HFFc6 (cell line): ENCODE measurements at places on chromosomes 4 and X.

- DNase-seq = no peak
Measured at GRCh38 chr4:113559947-113560346, 201.6 kb downstream of the CAMK2D start.

DNA sequence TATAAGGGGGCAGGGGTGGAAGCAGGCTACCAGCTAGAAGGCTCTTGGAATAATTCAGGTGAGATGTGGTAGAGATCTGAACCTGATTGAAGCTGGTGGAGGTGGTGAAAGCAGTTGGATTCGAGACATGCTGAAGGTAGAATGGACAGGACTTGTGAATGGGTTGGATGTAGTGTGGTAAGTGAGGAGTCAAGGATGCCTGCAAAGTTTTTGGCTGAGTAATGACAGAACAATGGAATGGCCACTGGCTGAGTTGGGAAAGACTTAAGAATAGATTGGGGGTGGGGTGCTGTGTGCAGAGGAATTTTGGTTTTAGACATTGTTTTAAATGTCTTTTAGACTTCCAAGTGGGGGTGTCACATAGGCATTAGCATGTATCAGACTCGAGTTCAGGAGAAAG is 33.5 kb downstream of the HPF1 start:
- DNase-seq = peak; percentile 44

DNA sequence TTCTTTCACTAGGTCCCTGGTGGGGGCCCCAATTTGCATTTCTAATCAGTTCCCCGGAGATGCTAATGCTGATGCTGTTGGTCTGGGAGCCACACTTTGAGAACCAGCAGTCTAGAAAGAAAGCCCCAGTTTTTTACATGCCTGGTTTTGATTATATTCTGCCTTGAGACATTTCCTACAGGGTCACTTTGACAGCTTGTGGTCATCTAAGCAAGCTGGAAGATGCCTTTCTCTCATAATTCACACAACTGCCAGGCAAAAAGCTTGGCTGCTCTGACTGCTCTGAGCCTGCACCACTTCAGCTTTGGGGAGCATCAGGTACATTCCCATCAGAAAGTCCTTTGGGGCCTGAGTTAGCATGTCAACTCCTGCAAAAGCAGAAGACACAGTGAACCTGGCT is 5.9 kb upstream of the PLAC1 start:
- no peak for DNase-seq

- no peak for DNase-seq
Measured at GRCh38 chr4:55509266-55509665, 37.4 kb downstream of the CLOCK start.

DNA sequence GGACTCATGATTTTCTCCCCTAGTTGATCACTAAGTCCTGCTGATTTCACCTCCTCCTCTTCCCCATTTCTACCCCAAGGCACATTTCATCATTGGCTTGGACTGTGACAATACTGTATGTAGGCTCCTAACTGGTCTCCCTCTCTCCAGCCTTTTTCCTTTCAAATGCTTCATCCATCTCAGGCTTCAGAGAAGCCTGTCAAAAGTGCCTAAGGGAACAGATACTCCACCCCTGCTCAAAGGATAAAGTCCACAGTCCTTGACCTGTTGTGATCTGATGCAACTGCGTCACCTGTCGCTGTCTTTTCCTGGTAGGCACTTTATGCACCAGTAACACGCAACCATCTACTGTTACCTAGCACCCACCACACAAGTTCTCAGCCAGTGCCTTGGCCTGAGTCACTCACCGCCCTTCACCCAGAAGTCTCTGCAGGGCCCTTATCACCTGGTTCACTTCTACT is 12.8 kb downstream of the SCARB2 start:
- DNase-seq = no peak

DNA sequence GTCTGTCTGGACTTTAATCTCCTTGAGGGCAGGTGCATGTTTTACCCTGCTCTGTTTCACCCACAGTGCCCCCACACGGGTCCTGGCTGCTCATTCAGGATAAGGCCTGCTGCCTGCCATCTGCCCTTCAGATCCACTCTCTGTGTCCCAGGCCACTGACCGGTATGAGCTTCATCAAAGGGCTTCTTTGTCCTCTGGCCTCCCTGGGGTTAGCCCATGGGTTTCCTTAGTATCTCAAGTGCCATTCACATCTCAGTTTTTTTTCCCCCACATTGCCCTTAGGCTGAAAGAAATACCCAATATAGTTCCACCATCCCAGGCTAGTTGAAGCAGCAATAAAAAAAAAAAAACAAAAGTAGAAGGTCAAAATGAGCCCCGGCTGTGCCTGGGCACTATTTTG is 9.3 kb downstream of the CD99L2 start:
- DNase-seq = no peak

- DNase-seq = no peak
Measured at GRCh38 chr4:66736606-66737005, 808.7 kb downstream of the CENPC start.

- DNase-seq = no peak
Measured at GRCh38 chr4:38860788-38861424, 4.3 kb upstream of the TLR6 start.

GRCh38 chrX:71060127-71060526 is 8.0 kb downstream of the SNX12 start:
- no peak for DNase-seq

DNA sequence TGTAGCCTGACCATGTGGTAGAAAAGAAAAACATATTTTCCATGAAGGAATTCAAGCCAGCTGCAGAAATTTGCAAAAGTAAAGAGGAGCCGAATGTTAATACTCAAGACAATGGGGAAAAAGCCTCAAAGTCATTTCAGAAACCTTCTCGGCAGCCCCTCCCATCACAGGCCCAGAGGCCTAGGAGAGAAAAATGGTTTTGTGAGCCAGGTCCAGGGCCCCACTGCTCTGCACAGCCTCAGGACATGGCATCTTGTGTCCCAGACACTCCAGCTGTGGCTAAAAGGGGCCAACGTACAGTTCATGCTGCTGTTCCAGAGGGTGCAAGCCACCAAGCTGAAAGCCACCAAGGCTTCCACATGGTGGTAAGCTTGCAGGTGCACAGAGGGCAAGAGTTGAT is 50.9 kb upstream of the BBS12 start:
- DNase-seq = no peak

GRCh38 chrX:50066318-50066937 is 134.4 kb downstream of the AKAP4 start:
- DNase-seq = no peak

GRCh38 chrX:68669871-68670270 is 22.4 kb downstream of the STARD8 start:
- no peak for DNase-seq

DNA sequence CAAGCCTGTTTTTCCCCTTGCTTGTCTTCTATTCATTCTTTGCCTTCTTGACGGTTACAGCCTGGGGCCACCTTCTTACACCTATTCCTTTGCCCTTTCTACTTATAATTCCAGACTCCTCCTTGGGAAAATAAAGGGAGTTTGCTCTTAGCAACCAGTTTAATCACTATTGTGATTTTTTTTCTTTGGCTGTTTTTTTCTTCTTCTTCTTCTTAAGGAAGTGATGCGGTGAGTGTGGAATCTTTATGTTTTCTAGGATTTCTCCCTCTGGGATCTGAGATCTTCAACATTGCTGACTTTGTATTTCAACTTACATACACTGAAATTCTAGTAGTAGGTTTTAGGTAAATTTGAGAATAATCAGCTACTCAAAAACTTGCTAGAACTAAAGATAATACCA is 1.1 kb upstream of the KLHL13 start:
- no peak for DNase-seq

DNA sequence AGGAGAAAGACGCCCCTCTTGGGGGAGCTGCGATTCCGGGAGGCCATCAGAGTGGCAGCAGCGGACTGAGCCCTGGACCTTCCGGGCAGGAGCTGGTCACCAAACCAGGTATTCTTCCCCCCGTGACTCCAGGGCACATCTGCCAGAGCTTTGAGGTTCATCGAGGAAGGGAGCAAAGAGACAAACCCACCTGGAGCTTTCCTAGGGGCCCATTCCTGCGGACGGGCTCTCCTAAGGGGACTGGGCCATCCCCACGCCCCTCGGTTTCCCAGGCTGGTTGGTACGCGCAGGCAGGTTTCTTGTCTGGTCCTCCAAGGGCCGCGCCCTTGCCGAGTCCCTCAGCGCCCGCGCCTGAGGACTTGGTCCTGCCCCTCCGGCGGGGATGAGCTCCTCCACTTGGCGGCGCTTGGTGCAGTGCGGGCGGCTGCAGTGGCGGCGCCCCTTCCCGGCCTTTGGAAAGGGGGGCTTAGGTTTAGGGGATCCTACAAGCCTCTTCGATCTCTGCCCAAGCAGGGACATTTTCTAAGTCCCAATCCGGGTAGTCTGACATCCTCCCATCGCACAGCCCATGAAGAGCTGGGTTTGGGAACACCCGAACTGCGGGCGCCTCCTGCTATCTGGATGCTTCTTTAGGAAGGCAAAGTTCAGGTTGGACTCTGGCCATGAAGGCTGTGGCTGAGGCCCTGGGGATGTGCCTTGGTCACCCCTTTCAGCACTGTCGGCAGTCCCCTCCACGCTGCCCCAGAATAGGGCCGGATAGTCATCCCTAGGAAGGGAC is 538 bp downstream of the STBD1 start:
- DNase-seq = peak; percentile 41

- DNase-seq = no peak
Measured at GRCh38 chr4:8201321-8201781, 2.3 kb downstream of the SH3TC1 start.

GRCh38 chr4:102114118-102114630 is 231.1 kb downstream of the SLC39A8 start:
- no peak for DNase-seq

DNA sequence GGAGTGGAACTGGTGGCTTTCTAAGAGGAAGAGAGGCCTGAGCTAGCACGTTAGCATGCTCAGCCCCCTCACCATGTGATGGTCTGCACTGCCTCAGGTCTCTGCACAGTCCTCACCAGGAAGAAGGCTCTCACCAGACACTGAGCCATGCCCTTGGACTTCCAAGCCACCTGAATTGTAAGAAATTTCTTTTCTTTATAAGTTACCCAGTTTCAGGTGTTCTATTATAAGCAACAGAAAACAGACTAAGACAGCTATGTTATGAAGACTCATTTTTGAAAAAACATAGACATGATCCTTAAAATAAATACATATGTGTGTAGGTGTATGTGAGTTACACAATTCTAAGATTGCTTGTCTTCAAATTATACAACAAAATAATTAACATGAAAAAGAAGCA is 74.7 kb downstream of the CEP44 start:
- DNase-seq = no peak

GRCh38 chrX:22351966-22352365 is 79.3 kb downstream of the CBLL2 start:
- no peak for DNase-seq

DNA sequence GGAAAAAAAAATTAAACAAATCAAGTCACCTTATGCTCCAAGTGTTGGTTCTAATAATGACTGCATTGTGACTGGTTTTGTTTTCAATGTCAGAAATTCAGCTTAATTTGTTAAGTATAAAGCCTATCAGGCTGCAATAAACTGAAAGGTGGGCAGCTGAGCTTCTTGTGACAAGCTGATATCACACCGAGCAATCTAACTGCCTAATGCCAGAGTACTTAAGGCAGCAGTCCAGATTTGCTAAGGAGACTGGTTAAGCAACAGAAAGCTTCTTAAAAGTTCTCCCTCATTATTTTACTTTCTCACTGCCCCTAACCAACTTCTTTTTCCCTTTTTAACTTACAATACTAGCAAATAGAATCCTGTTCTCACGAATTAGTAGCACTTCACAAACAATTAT is 201.0 kb downstream of the MAB21L2 start:
- no peak for DNase-seq

DNA sequence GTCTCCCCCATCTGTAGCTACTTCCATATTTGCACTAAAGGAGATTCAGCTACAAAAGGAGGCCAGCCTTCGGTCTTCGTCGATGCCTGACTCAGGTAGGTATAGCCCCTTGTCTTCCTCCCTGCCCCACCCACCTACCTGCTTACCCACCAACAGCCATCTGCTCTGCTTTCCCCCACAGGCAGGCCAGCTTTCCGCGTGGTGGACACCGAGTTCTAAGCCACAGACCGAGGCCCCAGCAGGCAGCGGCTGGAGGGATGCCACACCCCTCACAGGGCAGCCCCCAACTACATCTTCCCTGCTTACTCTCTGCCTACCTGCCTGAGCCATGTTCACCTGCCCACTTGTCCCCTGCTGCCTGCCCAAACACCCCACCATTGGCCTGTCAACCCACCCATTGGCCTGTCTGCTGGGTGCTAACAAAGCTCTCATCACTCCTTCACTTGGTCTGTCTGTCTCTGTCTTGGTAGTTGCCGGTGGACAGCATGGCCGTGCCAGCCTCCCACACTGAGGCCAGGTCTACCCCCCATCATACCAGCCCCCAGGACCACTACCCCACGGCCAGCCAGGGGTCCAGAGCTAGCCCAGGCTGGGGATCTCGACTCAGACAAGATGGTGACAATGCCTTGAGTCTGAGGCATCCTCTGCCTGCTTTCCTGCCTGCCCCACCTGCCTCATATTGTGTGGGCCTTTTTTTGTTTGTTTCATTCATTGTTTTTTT is 4.1 kb upstream of the USP11 start:
- DNase-seq = no peak

GRCh38 chr4:122952028-122952427 is 29.6 kb upstream of the NUDT6 start:
- DNase-seq = no peak

DNA sequence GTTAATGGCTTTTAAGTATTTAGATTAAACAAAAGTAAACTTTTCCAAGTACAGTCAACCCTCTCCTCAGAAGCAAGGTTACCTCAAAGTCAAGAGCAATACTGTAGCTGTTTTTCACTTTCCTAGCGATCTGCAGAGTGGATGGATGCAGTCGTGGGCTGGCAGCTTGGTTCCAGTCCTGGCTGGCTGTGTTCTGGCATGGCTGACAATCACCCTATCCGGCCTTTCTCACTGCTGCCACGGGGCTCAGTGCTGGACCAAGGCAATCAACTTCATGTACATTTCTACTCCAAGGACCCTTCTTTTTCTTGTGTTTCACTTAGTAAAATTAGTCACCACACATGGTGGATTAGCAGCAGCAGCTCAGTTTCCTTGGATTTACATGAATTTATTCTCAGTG is 208.3 kb downstream of the GABRB1 start:
- no peak for DNase-seq

- DNase-seq = no peak
Measured at GRCh38 chr4:184368731-184369130, 105.6 kb downstream of the IRF2 start.

- peak; percentile 18 for DNase-seq
Measured at GRCh38 chrX:21683941-21684340, 25.8 kb upstream of the KLHL34 start.

- DNase-seq = no peak
Measured at GRCh38 chr4:87500092-87500462, 29.1 kb downstream of the SPARCL1 start.

- DNase-seq = no peak
Measured at GRCh38 chrX:69117876-69118526, 47.3 kb downstream of the PJA1 start.
